ENCODE measurements at places on chromosomes 12 and 14.
A peak's percentile ranks its signal among the peaks of the same experiment; 100 is the strongest.

- DNase-seq, result no peak
Observed at GRCh38 chr14:69153152-69153872, 393 bp upstream of the DCAF5 start.

DNA sequence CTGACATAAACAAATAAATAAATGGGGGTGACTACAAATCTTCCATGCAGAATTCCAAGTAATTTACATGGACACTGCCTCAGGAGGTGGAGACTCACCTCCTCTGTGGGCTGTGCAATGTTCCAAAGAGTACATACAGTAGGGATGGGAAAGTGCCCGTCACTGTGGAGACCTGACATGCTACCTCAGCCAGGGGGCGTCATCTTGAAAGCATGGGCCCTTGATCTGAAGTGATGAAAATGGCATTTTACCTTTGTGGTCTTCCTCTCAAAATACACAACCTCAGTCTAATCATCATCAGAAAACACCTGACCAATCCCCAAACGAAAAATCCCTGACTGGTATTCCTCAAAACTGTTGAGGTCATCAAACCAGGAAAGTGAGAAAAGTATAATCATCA is 48.4 kb downstream of the ANAPC7 start:
- DNase-seq, result no peak

GRCh38 chr12:5305425-5305824 is 126.5 kb upstream of the NTF3 start:
- DNase-seq, result no peak

- DNase-seq, result peak; percentile 69
Observed at GRCh38 chr12:12086973-12087692, 16.4 kb downstream of the BCL2L14 start.

DNA sequence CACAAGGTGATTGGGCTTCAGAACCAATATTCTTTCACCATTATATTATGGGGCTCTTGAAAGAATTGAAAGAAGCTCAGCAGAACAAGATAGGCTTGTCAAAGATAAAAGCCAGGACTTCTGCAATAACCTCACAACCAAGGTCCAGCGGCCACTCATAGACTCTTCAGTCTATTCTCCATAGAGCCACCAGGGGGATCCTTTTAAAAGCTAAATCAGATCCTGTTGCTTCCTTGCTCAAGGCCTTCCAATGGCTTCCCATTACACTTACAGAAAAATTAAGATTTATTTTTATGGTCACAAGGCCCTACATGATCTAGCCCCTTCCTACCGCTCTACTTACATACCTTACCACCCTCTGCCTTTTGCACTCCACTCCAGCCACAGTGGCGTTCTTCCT is 169.6 kb downstream of the C12orf42 start:
- DNase-seq, result no peak

DNA sequence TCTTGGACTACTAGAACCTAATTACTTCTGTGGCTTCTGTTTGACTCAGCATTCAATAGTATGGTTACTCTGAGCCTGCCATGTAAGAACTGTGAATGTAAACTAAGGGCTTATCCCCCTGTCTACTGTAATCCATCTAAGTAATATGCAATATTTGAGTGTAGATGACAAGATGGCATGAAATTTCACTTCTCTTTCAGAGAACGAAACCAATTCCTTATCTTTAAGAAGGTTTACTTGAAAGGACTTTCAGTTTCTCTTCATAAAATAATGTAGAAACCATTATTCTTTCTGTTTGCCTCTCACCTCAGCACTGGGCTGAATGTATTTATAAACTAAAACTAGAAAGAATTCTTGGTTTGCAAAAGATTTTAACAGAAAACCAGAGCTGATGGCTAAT is 60.4 kb upstream of the ARID2 start:
- no peak for DNase-seq

- peak; percentile 60 for DNase-seq
Observed at GRCh38 chr12:94832780-94833681, 170.5 kb downstream of the NDUFA12 start.

DNA sequence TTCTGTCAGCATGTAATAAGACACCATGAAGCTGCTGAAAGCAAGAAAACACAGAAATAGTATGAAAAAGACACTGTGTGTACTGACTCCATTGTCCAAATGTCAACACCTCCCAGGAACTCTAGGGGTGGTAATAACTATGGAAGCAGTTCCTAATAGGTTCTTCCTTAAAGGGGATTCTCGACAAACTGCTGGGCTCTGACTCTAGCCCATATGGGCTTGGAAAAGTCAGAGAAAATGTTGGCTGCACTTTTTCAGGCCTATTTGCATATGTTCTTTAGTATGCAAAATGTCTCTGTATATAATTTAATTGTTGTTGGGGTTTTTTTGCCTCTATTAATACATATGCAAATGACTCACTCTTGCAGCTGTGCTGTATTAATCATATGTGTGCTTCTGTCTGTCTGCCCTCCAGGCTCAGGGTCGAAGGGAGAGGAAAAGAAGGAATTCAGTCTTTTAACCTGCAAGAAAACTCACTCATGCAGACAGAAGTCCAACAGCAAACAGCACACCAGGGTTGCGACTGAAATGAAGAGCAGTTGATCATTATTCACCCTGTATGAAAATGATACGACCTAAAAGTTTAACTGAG is 317.6 kb downstream of the SOX5 start:
- DNase-seq, result no peak

DNA sequence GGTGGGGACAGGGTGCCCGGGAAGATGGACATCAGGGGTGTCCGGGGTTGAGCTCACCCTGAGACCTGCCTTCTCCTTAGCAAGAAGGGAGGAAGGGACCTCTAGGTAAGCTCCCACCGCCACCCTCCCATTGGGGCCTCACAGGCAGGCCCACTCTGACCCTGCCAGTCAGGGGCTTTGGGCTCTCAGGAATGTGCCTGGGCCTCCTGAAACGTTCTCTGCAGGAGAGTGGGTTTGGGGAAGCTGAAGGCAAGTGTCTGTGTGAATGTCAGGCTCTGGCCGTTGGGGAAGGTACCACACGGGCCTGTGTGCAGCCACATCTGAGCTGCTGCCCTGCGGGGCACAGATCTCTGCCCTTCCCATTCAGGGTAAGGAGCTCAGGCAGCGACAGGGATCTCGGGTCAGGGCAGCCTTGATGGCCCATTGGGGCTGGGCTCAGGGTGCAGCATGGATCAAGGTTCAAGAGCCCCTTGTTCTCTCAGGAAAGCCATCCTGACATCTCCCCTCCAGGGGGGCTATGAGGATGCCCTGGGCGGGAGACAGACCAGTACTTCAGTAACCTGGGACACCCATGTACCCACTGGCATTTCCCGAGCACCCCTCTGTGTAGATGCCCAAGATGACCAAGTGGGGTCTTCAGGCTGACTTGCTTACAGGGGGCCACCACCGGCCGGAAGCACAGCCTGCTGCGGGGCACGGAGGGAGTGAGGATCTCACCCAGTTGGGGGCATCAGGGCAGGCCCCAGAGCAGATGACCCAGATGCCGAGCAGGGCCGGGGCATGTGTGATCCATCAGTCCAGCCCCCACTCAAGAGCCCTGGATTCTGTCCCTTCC is 29.7 kb downstream of the FAM222A start:
- DNase-seq, result no peak

- DNase-seq, result no peak
Observed at GRCh38 chr12:16300736-16301135, 23.3 kb upstream of the SLC15A5 start.

- no peak for DNase-seq
Observed at GRCh38 chr14:62143245-62143644, 381.0 kb downstream of the SNAPC1 start.

GRCh38 chr14:96166461-96167223 is 38.0 kb upstream of the BDKRB2 start:
- DNase-seq, result peak; percentile 55

- no peak for DNase-seq
Observed at GRCh38 chr12:103877934-103878510, 37.0 kb upstream of the NT5DC3 start.

DNA sequence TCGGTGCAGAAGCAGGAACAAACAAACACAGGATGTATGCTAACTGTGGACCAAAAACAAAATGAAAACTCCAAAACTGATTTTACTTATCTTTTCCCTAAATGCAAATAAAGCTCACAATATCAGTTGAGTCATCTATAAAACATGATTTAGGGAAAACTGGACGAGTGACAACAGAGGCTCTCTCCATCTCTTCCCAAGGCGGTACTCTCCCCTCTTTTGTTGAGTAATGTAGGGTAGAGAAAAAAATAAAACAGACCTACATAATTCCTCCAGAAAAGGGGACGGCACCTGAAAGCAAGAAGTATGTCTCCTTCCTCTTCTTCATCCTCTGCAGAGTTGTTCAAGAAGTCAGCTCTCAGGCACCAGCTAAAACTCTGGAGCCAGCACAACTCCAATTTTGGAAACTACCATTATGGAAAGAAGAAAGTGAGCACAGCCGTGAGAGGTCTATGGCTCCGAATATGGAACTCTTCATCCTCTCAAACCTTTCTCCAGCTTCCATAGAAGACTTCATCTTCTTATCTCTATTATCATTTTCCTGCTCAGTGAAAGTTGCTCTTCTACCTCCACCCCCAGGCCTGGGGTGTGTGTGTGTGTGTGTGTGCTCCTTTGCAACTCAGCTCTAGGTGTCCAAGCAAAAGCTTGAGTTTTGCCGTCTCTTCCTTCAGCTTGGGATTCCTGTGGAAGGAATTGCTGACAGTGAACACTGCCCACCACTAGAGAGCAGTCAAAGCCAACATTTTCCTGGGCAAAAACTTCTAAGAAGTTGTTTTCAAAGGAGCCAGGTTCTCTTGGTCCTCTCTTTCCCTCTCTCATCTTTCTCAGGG is 155.4 kb downstream of the DIO2 start:
- no peak for DNase-seq

- DNase-seq, result no peak
Observed at GRCh38 chr12:22993609-22994315, 368.8 kb downstream of the ETNK1 start.

- no peak for DNase-seq
Observed at GRCh38 chr12:751192-751998, 984 bp upstream of the WNK1 start.

DNA sequence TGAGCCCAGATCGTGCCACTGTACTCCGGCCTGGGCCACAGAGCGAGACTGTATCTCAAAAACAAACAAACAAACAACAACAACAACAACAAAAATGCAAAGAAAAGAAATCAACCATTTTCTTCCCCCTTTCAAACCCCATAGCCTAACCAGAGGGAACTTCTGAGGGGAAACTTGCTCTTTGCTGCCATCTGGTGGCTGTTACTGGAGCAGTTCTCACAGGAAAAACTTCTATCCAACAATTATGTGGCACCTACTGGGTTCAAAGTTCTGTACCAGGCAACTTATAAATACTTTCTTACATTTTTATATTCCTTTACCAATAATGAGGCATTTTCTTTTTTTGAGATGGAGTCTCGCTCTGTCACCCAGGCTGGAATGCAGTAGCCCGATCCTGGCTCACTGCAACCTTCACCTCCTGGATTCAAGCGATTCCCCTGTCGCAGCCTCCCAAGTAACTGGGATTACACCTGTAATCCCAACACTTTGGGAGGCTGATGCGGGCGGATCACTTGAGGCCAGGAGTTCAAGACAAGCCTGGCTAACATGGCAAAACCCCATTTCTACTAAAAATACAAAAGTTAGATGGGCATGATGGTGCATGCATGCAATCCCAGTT is 50.9 kb upstream of the BICDL1 start:
- no peak for DNase-seq

DNA sequence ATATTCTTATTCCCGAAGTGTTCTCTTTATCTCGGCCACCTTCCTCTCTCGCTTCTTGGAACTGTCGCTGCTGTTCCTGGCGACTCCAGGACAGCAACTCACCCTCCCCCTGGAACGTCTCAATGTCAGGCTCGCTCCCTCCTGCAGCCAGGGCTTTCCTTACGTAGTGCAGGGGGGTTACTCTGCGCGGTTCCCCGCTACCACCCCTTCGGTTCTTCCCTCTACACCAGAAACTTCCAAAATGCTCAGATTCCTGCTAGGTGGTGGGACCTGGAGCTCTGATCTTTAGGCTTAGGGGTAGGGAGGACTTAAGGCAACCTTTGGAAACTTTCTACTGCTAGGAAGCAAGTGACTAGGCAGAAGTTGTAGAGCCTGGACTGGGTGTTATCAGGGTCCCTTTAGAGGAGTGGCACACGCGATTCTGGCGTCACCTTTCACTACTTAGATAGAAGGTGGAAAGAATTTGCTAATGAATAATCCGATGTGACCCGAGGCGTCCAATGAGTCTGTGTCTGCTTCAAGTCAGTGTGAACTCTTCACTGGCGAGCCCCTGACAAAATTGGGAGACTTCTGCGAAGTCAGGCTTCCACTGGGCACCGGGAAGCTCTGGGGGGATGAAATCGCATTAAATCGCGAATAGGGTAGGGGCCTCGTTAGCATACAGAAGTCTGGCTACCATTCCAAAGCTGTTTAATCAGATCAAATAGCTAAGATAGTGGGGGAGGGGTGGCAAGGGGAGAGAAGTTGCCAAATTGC is 900 bp upstream of the DPF3 start:
- no peak for DNase-seq

DNA sequence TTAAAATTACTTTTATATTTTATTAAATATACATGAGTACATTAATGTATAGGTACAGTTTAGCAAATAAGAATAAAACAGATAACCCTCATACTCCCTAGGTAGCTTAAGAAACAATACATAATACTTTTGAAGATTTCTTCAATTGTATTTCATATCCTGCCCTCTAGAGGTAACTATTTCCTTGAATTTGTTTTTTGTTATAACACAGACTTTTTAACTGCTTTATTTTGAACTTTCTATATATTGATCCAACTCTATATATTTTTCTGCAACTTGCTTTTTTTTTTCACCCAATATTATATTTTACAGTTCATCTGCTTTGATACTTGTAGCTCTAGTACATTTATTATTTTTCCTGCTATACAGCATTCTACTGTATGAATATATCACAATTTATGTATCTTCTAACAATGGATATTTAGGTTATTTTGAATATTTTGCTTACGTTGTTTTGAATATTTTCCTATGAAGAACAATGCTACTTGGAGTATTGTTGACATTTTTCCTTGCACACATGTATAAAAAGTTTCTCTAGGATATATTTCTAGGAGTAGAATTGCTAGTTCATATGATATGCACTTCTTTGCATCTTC is 72.8 kb upstream of the ABCD2 start:
- DNase-seq, result no peak

DNA sequence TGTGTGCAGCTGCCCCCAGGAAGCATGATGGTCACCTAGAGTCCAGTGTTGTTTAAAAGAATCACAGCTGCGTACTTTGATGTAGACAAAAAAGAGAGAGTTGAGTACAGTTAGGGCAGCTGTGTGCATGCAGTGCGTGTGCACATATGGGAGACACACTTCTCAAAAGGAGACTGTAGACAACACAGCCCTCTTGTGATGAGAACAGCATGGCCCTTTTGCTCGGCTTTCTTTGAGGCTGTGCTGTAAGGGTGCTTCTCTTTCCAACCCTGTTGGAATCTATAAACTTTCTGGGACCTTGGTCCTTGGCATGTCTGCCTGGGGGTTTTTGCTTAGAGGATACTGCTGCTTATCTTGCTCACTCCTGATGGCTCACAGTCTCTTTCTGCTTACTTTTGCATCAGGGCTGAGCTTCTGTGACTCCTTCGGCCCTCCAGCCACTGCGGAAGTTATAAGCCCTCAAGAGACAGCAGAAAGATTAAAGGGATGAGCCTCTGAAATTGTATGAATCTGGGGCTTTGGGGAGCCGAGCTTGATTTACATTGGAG is 102.9 kb downstream of the DYRK2 start:
- DNase-seq, result no peak

- DNase-seq, result no peak
Observed at GRCh38 chr14:58677996-58678395, 40.2 kb downstream of the DACT1 start.

- DNase-seq, result no peak
Observed at GRCh38 chr12:84551373-84551772, 361.2 kb downstream of the SLC6A15 start.
